Activated CD4-positive, alpha-beta T cell treated with anti-CD3 and anti-CD28 coated beads, Interleukin-2, amount 10 ng/mL, durations not matched to agents 24 days and 14 days (primary cell): ENCODE measurements at places on chromosomes 13 and 19. TPM values are rescaled to one million over a fixed set of nuclear protein-coding genes. Genes with fewer than 3 reads are reported as not detected.

- no peak for DNase-seq
Measured at GRCh38 chr13:76387566-76387965, 498.6 kb downstream of the KCTD12 start.

DNA sequence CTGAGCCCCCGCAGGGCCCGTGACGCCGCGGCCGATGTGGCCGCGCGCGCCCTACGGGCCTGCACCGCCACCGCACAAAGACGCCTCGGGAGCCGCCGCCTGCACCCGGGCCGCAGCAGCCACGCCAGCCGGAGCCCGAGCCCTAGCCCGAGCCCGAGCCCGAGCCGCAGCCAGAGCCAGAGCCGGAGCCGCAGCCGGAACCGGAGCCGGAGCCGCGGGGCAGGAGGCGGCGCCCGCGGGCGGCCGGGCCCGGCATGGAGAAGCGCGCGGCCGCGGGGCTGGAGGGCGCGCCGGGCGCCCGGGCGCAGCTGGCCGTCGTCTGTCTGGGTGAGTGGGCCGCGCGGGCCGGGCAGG is 379 bp downstream of the LRP3 start:
- DNase-seq = no peak

DNA sequence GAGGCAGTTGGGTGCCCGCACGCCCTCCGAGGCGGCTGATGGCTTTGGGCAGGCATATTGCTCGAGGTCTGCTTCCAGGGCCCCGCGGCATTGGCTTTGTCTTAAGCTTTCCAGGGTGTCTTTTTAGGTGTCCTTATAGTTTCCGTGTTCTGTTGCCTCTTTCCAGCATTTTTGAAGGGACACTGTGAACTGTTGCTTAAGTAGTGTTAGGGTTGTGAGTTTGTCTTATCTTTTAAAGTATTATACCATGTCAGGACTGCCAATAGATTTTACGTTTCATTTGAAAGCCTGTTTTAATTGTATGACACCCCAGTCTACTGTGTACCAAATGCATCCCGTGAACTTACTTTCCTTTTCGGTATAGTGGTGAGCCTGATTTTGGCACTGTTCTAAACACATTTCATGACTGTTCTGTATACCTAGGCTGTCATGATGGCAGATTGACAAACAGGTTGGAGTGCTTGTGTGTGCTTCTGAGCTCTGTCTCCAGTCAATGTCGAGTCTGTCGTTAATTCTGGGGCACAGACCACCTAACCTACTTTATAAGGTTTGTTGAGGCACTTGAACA is 656 bp downstream of the PCCA start:
- DNase-seq = peak; percentile 73

GRCh38 chr19:34365463-34366401 is 736 bp downstream of the GPI start:
- DNase-seq = peak; percentile 72

- no peak for DNase-seq
Measured at GRCh38 chr13:39588384-39588783, 14.6 kb downstream of the LHFPL6 start.

DNA sequence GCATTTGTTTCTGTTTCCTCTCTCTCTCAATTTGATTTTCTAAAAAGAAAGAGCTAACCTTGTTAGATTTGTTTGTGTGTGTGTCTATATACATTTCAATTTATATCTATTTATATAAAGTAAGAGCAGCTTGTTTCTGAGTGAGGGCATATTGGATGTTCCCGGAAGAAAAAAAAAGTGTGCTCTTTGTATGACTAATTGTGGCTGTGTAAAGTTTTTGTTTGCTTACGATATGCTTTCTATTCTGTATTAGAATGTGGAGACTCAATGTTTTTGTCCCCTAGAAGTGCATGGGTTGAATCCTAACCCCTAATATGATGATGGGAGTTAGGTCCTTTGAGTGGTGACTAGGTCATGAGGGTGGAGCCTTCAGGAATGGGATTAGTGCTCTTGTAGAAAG is 66.6 kb upstream of the C1QTNF9B start:
- DNase-seq = no peak

USHBP1 gene
- total RNA-seq = 0.30 and 0.38 TPM in 2 replicates

DNA sequence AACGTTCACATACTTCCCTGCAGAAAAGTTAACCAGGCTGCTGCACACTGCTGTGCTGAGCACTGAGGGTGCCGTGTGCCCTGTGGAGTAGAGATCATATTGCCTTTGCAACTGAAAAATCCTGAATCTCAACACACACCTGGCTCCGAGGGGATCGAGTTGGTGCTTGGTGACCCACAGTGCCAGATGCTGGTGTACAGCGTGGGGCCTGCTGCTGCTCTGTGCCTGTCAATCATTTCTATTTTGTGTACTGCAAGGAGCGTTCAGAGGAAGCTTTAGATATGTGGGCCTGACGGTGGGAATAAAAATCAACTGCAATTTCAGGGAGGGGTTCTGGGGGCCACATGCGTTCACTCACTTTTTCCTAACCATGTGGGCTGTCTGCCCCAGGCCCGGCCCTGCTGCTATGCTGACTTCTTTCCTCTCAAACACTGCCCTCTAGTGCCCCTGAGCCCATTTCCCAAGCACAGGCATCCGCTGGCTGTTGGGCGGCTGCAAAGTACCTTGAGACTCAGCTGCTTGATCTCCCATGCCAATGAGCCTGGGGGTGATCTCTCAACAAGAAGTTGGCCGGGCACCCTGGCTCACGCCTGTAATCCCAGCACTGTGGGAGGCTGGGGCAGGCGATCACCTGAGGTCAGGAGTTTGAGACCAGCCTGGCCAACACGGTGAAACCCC is 9.7 kb upstream of the LENG8 start:
- peak; percentile 77 for DNase-seq

RNF113B gene
- not detected in 2 replicates for total RNA-seq

DNA sequence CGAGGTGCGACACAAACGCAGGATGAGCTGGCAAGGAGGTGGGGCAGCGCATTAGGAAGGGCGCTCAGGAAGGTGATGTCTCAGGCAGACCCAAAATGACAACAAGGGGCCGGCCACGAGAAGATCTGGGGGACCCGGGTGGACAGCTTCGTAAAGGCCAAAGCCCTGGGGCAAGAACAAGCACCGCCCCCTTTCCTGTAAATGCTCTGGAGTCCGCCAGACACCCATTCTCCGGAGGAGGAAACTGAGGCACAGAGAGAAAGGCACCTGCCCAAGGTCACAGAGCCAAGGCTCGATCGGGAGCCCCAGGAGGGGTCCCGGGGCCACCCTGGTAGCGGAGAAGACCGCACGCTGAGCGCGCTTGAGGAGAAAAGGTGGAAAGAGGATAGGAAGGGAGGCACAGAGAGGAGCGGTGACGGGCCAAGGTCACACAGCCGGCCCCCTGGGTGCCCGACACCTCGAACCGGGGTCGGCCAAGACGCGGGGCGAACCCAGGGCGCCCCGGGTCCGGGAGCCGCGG is 571 bp downstream of the SAFB2 start:
- DNase-seq = peak; percentile 78

GRCh38 chr13:42707586-42707985 is 73.8 kb upstream of the FAM216B start:
- no peak for DNase-seq

- DNase-seq = no peak
Measured at GRCh38 chr13:62375653-62376052, 960.0 kb upstream of the PCDH20 start.

CLIP3 gene
- total RNA-seq = 0.96 and 1.6 TPM in 2 replicates

DNA sequence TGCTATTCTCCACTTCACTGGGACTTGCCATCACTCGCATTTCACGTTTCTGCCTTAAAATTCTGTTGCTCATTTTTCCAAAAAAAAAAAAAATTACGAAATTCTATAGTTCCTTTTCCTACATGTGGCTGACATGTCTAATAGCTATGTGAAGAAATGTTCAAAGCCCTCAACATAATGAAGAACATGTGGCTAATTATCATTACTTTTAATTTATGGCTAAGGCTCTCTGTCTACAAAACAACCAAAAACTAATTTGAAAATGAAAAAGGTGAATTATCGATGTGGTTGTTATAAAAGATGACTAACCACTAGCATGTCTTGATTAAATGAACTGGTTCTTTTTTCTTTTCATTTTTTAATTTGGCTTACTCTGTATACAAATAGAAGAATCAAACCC is 940.0 kb downstream of the EFNB2 start:
- no peak for DNase-seq

- no peak for DNase-seq
Measured at GRCh38 chr19:19477705-19478383, 37.5 kb downstream of the TSSK6 start.

DNA sequence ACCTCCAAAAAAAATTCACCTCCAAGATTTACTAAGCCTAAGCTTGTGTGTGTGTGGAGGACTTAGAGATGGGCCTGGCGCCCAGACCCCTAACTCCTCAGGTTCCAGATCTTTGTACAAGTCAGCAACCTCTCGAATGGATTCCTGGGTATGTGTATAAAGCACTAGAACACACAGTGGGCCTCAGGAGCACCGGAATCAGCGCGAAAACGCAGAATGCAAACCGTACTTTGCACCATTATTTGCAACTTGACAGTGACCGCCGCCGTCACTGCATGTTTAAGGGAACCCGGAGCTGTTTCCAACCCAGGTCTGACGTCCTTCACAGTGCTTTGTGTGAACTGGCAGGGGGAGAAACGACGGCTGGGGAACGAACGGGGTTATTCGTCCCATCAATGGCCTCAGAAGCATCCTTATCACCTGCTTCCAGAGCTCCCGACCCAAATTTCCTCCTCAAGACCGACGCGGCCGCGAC is 688 bp downstream of the ZNF606 start:
- peak; percentile 76 for DNase-seq

PNMA8C gene
- not detected in 2 replicates for total RNA-seq

ACP5 gene
- total RNA-seq = 8.2 and 9.5 TPM in 2 replicates

CABP5 gene
- not detected in 2 replicates for total RNA-seq

GRCh38 chr19:48182434-48182833 is 12.0 kb downstream of the ZSWIM9 start:
- no peak for DNase-seq
